NCI-H510A (cell line): ENCODE measurements at places on chromosomes 16 and 17.

DNA sequence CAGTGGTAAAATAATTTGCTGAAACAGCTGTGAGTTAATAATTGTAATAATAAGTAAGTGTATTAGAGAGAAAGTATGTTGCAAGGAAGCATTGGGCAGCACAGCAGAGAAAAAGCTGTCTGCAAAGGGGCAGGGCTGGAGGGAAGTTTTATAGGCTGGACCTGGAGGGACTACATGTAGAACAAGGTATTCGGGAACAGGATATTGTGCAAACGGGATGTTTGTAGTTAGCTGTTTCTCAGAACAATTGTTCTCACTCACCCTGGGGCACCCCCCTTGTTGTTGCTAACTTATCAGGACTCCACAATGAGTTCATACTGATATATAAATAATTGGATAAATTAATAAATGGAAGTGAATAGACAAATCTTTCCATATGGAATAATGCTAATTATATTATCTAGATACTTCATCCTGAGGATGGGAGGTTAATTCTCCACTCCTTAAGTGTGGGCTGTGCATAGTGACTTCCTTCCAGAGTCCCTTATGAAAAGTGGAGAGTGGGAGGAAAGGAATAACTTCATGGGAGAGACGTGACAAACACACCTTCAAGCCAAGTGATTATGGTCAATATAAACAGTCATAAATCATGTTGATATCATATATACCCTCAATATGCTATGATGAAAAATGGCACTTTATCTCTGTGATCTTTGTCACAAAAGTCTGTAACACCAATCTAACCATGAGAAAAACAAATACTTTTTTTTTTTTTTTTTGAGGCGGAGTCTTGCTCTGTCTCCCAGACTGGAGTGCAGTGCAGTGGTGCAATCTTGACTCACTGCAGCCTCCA, 85.4 kb downstream of the PPM1E start:
- no peak for DNase-seq

GRCh38 chr16:87416826-87417527, 24.8 kb downstream of the MAP1LC3B start:
- DNase-seq: no peak

- DNase-seq: no peak
Measured at GRCh38 chr16:59296888-59297287, 562.8 kb upstream of the GOT2 start.

- no peak for DNase-seq
Measured at GRCh38 chr17:57888311-57889216, 38.7 kb upstream of the MRPS23 start.

- no peak for DNase-seq
Measured at GRCh38 chr16:12688951-12689850, 114.5 kb downstream of the CPPED1 start.

DNA sequence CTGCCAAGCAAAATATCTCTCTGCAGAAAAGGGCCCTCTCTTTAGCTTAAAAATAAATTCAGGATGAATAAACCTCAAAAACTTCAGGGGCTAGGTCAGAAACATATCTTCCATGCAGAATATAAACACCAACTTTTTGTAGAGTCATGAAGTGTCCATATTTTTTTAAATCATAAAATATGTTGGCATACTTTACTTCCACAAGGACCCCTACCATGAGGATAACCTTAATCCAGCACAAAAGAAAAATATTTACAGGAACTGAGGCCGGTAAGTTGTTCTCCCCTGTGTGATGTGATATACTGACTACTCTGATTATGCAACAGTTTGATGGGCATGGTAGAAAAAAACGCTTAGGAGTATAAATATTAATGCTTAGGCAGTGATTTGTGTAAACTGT, 264.8 kb upstream of the CDH11 start:
- DNase-seq: no peak

DNA sequence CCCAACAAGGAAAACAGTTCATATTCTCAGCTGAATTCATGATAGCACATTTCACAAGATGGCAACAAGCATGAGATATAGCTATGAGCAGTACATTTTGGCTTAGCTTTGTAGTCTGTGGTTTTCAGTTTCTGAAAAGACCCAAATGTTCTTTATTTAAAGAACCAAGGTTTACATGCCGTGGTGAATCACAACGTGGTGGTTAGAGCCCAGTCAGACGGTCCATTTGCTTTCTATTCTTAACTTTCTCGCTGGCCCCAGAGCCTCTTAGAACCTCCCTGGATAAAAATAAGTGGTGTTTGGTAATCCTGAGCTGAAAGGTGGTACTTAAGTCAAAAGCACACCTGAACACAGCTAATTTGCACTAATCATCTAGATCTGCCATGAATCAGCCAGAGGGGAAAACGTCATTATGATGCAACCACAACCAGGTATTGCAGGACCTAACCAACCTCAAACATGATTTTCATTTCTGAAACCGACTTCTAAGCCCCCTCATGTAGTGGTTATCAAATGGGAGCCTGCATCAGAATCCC, 18.6 kb upstream of the HAPSTR1 start:
- DNase-seq: no peak

GRCh38 chr16:17382949-17383863, 87.6 kb downstream of the XYLT1 start:
- DNase-seq: no peak

- DNase-seq: no peak
Measured at GRCh38 chr16:87845213-87845612, 24.1 kb downstream of the SLC7A5 start.
